ENCODE measurements at places on chromosomes 3 and 15.

DNA sequence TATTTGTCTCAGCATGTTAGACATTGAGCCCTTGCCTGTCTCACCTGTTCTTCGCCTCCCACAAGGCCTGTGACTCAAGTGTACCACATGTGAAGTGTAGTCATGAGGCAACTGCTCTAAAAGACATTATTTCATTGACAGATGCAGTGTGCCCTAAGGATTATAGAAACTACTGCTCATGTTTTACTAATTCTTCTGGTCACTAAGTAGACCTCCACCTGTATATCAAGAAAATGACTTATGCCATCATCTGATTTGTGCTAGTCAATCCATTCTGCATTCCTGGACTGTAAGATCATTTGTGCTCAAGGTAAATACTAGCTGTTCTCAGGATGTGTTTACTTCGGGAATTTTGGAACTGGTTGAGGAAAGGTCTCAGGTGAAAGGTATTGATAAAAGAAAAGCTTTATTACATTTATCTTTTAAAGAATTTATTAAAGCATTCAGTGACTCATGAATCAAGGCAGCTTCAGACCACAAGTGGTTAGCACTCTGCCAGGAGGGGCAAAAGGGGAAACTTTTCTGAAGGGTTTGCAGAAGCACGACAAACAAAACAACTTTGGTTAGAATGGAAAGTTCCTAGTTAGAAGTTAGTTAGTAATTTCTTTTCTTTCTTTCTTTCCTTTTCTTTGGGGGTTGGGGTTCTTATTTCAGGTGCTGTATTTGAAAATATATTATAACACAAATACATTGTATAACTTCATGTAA is 465.3 kb upstream of the CBLB start:
- DNase-seq, result no peak

GRCh38 chr15:49926740-49927139 is 192.3 kb downstream of the ATP8B4 start:
- DNase-seq, result no peak

GRCh38 chr3:188197388-188197847 is 43.5 kb downstream of the LPP start:
- no peak for DNase-seq

- DNase-seq, result no peak
Measured at GRCh38 chr3:162978136-162978535, 1481.5 kb downstream of the OTOL1 start.

GRCh38 chr3:50246517-50246954 is 10.5 kb downstream of the GNAI2 start:
- DNase-seq, result no peak

- no peak for DNase-seq
Measured at GRCh38 chr15:101116681-101116976, 135.2 kb downstream of the CHSY1 start.

GRCh38 chr3:128353361-128353965 is 113.2 kb downstream of the DNAJB8 start:
- no peak for DNase-seq

DNA sequence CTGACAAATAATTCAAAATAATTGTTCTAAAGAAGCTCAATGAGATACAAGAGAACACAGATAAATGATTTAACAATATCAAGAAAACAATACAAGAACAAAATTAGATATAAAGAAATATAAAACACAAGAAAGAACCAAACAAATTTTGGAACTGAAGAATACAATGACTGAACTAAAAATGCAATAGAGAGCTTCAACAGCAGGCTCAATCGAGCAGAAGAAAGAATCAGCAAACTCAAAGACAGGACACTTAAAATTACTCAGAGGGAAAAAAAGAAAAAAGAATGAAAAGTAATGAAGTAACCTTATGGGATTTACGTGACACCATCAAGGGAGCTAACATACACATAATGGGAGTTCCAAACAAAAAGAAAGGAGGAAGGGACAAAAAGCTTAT is 32.1 kb downstream of the CCDC54 start:
- DNase-seq, result no peak

DNA sequence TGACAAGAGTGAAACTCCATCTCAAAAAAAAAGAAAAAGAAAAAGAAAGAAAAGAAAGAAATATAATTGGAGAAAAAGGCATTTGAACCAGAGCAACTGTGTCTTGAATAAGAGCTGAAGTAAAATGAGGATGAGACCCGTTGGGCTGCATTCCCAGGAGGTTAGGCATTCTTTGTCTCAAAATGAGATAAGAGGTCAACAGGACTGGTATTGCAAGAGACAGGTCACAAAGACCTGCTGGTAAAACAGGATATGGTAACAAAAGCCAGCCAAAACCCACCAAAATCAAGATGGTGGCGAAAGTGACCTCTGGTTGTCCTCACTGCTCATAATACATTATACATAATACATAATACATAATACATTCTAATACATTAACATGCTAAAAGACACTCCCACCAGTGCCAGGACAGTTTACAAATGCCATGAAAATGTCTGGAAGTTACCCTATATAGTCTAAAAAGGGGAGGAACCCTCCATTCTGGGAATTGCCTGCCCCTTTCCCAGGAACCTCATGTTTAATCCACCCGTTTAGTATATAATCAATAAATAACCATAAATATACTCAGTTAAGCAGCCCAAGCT is 8.6 kb upstream of the TIPIN start:
- DNase-seq, result no peak

GRCh38 chr3:32842987-32843386 is 25.2 kb downstream of the TRIM71 start:
- DNase-seq, result no peak

DNA sequence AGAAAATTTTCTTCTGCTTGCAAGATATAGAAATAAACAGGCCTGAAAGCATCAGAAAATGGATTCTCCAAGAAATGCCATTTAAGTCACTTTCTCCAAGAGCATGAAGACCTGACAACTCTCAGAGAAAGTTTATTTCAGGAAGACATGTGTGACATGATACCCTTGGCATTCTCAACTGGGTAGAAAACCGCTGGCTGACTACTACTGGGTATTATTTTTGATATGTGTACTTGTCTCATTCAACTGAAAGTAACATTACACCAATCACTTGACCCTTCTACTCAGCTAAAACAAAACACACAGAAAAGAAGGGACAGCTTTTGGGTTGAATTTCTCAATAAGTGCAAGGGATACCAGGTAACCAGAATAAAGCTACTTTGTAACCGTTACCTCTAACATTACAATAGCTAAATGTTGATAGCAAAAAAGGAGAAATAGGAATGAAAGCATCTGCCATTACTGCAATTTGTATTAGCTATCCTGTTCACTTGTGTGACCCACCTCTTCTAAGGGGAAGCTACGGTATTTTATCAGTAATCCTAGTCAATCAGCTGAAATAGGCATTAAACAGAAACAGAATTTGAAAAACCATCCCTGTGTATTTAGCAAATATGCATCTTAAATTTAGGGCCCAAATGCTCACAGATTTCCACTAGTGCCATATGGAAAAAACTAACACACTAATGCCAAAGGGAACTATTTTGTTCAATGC is 7.3 kb downstream of the TRA2B start:
- no peak for DNase-seq

GRCh38 chr15:65057549-65057940 is 10.2 kb downstream of the RASL12 start:
- DNase-seq, result no peak

GRCh38 chr3:29914861-29915524 is 634.1 kb downstream of the RBMS3 start:
- DNase-seq, result no peak

GRCh38 chr3:142931222-142931621 is 32.3 kb downstream of the PAQR9 start:
- no peak for DNase-seq

DNA sequence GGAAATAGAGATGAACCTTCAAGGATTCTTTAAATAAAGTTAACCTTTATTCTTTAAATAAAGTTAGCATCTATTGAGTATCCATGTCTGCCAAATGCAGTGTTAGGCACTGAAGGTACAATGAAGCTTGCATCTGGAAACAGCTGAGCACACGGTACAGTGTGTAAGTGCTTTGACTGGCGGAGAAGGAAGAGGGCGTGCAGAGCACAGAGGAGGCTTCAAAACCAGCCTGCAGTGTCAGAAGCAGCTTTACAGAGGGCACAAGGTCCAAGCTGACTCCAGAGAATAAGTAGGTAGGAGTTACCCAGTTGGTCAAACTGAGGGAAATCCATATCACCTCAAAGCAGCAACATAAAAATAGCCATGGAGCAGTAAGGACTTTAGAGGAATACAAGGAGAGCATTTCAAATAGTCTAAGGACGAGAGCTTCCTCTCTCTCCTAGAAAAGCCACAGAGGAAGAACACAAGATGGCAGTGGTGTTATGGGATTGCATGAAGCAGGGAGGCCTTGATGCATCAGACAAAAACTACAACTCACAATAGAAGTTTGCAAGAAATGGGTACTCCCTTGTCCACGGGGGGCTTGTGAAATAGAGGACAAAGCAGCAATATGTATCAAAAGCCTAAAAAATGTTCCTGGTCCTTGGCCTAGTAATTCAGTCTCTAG is 60.3 kb upstream of the PPP2R3A start:
- no peak for DNase-seq

DNA sequence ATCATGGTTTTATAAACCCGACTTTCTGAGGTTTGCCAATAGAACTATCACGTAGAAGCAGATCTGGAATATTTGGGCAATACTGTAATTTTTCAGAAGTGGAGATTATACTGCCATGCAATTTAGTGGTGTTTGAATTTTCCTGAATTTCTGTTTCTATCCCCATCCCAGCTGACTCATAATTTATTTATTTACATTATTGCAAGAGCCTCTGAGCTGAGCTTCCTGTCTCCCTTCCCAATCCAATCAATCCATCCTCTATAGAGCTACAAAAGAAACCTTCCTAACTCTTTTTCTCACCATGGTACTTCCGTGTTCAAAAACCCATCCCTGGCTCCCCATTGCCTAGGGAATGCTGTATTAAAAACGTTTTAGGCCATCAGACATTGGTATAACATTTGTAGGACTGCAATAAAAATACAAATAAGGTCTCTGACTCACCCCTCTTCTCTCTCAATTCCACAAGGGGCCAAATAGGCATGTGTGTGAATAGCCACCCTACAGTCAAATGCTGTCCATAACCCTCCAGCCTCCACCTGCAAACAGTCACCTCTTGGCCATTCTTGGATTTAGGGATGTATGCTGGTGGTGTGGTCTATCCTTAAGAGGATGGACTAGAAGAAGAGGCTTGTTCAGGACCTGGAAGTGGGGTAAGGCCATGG is 190.7 kb downstream of the CD47 start:
- no peak for DNase-seq
